ENCODE measurements at places on chromosomes 2 and 18. TPM values are rescaled to one million over a fixed set of nuclear protein-coding genes. Genes with fewer than 3 reads are reported as not detected.

- no peak for DNase-seq
Observed at GRCh38 chr2:9565436-9566153, 10.0 kb upstream of the ADAM17 start.

DNA sequence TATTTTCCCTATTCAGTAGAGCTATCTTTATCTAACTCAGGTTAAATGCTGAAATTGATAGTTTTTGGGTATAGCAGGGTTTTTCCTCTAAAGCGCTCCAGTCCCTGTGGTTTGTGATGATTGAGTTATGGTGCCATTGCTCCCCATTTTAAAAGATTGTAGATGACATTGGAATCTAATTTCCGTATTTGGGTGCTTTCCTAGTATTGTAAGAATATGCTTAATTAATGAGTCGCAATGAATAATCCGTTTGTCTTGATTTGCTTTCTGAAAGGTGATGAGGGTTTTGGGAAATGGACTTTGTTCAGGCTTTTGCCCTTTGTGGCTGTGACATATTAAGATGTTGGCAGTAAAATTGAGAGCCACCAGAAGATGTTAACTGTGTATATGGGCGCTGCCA is 3.9 kb downstream of the RPS7 start:
- DNase-seq = no peak

GRCh38 chr18:8771930-8772329 is 66.6 kb downstream of the MTCL1 start:
- DNase-seq = no peak

GRCh38 chr2:169018390-169018789 is 12.7 kb downstream of the ABCB11 start:
- no peak for DNase-seq

GRCh38 chr2:135096665-135097446 is 44.8 kb downstream of the RAB3GAP1 start:
- DNase-seq = no peak

- peak; percentile 66 for DNase-seq
Observed at GRCh38 chr2:119011162-119011909, 69.3 kb downstream of the MARCO start.

GRCh38 chr2:64929333-64929732 is 59.9 kb upstream of the SLC1A4 start:
- DNase-seq = no peak

GRCh38 chr2:103464831-103465230 is 703.0 kb downstream of the TMEM182 start:
- no peak for DNase-seq

GRCh38 chr2:28716265-28716865 is 35.3 kb upstream of the PPP1CB start:
- no peak for DNase-seq

DNA sequence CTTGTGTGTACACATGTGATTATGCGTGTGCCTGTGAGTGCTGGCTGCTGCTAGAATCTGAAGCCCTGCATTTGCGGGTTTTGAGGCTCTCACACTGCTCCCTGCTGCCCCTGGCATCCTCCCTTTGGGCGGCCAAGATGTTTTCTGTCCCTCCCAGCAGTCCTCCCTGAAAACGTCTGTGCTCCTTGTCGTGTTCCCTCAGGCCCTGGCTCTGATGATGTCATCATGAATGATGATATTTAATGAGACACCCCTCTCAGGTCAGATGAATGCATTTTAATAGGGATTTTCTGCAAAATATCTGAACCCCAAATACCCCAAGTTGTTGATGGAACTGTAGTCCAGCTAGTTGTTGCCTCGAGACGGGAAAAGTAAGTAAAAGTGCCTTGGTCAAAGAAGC is 73.1 kb downstream of the TSHZ1 start:
- DNase-seq = no peak

ERICH2 gene
- 8.5 TPM for total RNA-seq

CSRNP3 gene
- 2.3 TPM for total RNA-seq

GALNT1 gene
- 57.2 TPM for total RNA-seq

NGEF gene
- total RNA-seq = 1.7 TPM

CIB4 gene
- not detected for total RNA-seq

DHRS9 gene
- total RNA-seq = 6.1 TPM

RNPEPL1 gene
- 102 TPM for total RNA-seq

HOXD12 gene
- total RNA-seq = not detected
